Lung (tissue), 17 donors: ENCODE measurements at places on chromosomes 7 and 10. TPM values are rescaled to one million over a fixed set of nuclear protein-coding genes. Genes with fewer than 3 reads are reported as not detected.

DNA sequence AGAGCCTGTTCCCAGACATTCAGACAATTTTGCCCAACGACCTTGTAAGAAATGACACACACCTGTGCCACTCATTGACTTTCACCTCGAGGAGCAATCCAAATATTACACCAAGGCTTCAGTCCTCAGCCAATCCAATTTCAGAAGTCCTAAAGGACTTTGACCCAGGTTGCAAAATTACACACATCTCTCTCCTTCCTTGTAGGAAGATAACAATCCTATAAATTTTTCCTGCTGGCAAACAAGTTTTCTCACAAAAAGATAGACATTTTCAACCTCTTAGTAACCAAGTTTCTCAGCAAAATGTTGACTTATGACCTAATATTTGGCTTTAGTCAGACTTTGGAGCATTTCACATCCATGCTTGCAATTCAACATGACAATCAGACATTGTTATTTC is 745.0 kb downstream of the GRID1 start:
- DNase-seq: no peak

DNA sequence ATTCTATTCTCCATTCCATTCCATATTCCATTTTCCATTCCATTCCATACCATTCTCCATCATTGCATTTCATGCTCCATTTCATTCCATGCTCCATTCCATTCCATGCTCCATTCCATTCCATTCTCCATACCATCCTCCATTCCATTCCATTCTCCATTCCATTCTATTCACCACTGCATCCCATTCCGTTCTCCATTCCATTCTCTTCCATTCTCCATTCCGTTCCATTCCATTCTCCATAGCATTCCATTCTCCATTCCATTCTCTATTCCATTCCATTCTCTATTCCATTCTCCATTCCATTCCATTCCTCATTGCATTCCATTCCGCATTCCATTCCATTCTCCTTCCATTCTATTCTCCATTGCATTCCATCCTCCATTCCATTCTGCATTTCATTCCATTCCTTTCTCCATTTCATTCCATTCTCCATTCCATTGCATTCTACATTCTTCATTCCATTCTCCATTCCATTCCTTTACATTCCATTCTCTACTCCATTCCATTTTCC is 84.0 kb downstream of the NSUN6 start:
- no peak for DNase-seq

DNA sequence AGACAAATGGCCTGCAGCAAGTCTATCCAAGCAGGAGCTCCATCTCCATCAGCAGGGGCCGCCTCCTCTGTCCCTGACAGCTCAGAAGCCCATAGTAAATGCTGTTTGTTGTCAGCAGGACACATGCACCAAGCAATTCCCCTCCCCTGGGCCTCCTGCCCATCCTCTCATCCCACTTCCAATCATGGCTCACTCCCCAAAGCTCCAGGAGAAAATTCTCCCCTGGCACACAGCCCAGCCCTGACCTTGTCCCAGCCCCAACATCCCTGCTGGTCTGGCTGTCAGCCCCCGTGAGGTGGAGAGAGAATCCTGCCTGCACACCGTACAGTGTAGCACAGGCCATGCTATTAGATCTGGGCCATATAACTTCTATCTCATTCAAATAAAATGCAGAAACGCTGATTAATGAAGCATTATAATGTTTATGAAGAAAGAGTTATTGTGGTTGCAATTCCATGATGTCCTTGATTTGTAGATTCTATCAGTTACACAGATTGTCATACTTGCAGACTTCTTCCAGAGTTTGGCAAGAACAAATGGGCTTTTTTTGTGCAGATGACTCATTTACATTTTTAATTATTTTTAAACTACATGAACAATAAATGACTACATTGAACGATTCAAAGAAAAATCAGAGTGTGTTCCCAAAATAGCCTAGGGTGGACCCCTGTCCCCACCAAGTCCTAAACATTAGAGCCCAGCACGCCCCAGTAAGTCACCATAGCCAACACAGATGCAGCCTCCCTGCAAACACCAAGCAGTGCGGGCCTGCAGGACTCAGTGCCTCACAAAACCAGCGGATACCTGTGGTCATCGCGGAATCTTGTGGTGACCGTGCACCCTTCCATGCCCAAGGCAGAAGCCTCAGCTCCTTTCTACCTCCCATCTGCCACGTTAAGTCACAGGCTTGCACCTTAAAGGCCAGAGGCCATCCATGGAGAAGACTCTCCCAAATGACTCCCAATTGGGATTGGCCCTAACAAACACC is 70.1 kb downstream of the COBL start:
- peak; percentile 55 for DNase-seq

Gene COBL
- polyA plus RNA-seq: 8.3 TPM

Gene UNCX
- not detected for polyA plus RNA-seq

Gene CHPF2
- polyA plus RNA-seq: 33.8 TPM

Gene SLC26A3
- 0.28 TPM for polyA plus RNA-seq
